ENCODE measurements at places on chromosomes 3 and 15.

- DNase-seq, result no peak
Measured at GRCh38 chr3:134073583-134073945, 43.8 kb upstream of the SLCO2A1 start.

GRCh38 chr15:60787837-60788691, 309.1 kb upstream of the ICE2 start:
- DNase-seq, result peak; percentile 17

DNA sequence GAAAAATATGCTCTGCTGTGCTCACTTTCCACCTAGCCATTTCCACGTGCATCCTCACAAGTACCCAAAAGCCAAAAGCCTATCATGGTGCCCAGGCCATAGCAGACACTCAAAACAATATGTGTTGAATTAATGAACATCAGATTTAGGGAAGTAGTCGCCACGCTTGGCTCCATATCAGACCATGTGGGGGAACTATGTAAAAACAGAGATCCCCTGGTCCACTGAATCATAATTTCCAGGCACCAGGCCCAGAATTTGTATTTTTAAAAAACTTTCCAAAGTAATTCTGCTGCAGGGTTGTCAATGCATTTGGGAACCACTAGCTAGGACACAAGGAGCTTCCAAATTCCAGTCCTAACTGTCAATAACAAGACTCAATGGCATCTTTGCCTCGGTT, 77.3 kb downstream of the CNTN3 start:
- no peak for DNase-seq

GRCh38 chr3:119939077-119939476, 155.2 kb downstream of the GSK3B start:
- DNase-seq, result no peak

GRCh38 chr3:102159810-102160451, 274.9 kb upstream of the ZPLD1 start:
- no peak for DNase-seq

GRCh38 chr3:122974764-122975162, 52.8 kb downstream of the SEMA5B start:
- DNase-seq, result no peak

- DNase-seq, result no peak
Measured at GRCh38 chr3:55473788-55474187, 13.3 kb downstream of the WNT5A start.

DNA sequence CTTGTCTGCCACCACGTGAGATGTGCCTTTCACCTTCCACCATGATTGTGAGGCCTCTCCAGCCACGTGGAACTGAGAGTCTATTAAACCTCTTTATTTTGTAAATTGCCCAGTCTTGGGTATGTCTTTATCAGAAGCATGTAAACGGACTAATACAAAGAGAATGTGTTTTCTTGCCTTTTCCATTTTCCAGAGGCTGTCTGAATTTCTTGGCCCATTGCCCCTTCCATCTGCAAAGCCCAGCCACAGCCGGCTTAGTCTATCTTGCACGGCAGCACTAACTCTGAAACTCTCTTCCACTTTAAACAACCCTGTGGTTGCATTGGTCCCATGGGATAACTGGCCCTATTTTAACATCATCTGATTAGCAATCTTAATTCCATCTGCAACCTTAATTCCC, 215.3 kb downstream of the LRTM1 start:
- DNase-seq, result no peak

- DNase-seq, result no peak
Measured at GRCh38 chr3:111821891-111822290, 37.2 kb upstream of the PHLDB2 start.

DNA sequence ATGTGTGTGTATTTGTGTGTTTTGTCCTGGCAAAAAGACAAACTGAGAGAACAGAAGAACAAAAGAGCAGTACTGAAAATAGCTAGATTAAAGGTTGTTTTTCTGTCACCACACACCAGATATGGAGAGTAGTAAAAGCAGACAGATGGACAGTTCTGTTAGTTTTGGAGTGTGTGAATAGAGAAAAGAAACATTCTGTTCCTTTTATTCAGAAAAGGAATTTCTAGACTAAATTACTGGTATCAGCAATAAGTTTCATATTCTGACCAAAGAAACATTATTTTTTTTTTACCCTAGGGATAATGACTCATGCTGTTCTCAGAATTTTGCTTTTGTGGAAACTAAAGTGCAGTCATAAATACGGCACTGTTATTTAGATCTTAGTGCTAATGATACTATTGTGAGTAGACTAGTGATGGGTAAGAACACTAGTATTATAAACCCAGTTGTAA, 32.9 kb downstream of the PIK3CA start:
- DNase-seq, result no peak

- DNase-seq, result no peak
Measured at GRCh38 chr3:123508178-123508577, 59.3 kb upstream of the ADCY5 start.

DNA sequence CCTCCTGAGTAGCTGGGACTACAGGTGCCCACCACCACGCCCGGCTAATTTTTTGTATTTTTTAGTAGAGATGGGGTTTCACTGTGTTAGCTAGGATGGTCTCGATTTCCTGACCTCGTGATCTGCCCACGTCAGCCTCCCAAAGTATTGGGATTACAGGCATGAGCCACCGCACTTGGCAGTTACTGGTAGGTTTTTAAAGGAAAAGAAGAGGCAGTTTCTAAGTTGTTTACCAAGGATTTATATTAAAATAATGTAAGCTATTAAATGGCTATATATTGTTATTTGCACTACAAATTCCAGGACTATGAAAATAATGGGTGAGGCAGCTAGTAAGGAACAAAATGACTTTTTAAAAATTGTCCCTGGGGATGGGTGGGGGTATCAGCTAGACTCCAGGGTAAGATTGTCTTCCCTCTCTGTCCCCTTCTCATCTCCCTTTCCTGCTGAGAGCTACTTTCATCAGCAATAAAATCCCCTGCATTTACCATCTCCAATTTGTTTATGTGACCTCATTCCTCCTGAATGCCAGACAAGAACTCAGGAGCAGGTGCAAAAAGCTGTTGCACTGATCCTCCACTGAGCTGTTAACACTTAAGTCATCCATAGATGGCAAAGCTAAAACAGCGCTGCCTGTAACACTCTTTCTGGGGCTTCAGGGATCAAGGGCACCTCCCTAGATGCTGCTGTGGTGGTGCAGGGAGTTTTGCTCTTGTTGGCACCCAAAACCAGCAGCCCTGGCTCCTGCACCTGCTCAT, 165.2 kb downstream of the ZPLD1 start:
- DNase-seq, result no peak

DNA sequence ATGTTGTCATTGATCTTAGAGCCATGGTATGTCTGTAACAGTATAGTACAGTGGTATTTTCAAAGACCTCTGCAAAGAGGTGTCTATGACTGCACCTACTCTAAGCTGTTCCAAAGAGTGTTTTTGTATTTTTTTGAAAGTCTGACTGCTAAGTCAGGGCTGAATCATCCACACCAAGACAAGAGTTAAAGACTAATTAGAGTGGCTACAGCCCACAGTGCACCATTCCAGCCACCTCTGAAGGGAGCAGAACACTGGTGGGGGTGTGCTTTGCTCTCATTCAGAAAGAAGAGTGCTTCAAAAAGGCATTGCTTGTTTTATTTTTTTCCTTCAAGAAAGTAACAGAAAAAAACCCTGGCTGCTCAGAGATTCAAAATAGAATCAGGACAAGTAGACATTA, 301.4 kb downstream of the GABRG3 start:
- no peak for DNase-seq

DNA sequence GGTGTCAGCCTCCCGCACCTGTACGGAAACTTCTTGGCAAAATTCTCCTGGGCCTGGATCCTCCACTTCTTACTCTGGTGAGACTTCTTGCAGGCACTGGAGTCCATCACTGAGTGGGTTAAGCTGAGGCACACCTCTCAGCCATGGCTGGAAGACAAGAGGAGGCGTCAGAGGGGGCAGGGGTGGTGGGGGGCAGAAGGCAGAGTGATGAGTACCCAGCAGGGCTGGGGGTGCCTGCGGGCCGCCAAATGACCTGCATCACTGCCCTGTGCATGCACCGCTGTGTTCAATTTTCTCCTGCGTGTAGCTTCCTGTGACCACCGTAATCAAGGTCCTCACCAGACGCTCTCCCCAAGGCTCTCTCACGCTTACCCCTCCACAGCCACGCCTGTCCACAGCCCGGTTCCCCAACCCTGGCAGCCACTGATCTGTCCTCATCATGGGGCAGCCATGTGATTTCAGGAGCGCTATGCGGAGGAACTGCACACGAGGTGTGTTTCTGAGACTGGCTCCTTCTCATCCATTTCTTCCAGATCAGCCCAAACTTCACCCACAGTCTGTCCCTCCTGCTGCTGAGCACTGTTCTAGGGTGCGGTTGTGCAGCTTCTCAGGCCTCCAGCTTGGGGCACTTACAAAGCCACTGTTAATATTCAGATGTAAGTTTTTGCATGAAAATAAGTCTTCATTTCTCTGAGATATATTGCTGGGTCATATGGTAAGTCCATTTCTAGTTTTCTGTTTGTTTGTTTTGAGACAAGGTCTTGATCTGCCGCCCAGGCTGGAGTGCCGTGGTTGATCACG, 5.2 kb downstream of the C3orf22 start:
- no peak for DNase-seq

GRCh38 chr3:97991293-97991682, 19.1 kb upstream of the RIOX2 start:
- DNase-seq, result no peak

- no peak for DNase-seq
Measured at GRCh38 chr15:65730549-65731172, 61.4 kb downstream of the DENND4A start.

DNA sequence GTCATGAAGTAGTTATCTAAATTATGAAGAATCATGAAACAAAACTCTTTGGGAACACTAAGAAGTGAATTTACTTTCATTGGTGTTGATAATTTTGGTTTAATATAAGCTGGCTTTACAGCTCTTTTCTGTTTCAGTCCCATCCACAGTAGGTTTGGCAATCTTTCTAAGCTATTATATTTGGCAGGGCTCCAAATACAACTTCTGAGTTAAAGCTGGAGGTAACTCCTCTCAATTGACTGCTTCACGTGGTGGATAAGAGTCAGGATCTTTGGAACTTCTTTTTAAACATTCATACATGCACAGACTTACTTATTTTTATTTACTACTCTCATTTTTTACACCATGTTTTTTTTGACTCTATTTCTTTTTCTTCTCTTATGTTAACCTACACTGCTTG, 106.5 kb upstream of the EPHA3 start:
- DNase-seq, result no peak

GRCh38 chr3:115671761-115672455, 48.6 kb downstream of the GAP43 start:
- no peak for DNase-seq

All from T-helper 9 cell (primary cell).